ENCODE measurements at places on chromosomes 1 and 21.

GRCh38 chr1:226748306-226748705 is 9.2 kb upstream of the ITPKB start:
- DNase-seq = no peak

DNA sequence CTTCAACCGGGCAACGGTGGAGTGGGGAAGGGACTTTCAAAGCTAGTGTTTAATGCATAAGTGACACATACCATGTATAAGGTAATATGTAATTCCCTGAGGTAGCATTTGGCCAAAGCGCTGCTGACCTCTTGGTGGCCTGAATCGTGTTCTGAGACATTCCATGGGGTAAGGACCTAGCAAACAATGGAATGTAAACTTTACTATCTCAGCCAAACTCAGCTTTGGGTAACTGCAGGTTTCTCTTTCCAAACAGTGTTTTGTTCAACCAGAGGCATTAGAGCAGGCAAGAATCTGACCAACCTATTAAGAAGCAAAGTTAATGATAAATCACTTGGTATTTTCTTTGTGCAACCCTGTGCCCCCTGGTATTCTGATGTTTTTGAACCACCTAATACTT is 22.0 kb downstream of the TGFB2 start:
- no peak for DNase-seq

DNA sequence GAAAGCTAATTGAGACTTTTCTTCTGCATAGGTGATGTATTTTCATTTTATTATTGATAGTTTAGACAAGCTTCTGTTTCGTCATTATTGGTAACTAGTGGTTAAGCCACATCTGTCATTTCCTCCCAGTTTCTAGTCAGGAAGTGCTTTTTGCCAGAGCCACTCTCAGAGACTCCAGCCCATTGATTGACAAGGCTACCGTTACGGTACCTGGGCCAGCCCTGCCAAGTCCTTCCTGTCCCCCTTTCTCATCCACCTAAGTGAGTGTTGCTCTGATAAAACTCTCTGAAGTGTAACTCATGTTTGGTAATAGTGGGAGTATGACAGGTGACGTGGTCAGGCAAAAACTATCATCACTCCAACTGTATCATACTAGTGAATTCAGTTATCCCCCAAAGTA is 29.6 kb upstream of the AGL start:
- no peak for DNase-seq

- DNase-seq = no peak
Observed at GRCh38 chr1:211326140-211326527, 499 bp upstream of the TRAF5 start.

DNA sequence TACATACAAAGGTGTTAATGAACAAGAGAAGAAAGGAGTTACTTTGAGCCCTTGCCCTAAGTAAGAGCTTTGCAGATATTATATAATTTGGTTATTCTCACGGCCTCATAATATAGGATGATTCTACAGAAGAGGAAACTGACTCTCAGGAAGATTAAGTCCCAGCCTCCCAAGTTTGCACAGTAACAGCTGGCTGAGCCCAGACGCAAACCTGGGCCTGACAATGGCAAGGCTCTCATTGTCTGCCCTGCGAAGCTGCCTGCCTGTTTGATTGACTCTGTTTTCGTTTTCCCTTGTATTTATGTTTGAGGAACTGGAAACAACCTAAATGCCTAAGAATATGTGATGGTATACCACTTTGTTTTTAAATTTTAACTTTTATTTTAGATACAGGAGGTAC is 76.2 kb upstream of the PGBD5 start:
- DNase-seq = no peak

- peak; percentile 42 for DNase-seq
Observed at GRCh38 chr1:21229246-21230000, 52.7 kb upstream of the EIF4G3 start.

DNA sequence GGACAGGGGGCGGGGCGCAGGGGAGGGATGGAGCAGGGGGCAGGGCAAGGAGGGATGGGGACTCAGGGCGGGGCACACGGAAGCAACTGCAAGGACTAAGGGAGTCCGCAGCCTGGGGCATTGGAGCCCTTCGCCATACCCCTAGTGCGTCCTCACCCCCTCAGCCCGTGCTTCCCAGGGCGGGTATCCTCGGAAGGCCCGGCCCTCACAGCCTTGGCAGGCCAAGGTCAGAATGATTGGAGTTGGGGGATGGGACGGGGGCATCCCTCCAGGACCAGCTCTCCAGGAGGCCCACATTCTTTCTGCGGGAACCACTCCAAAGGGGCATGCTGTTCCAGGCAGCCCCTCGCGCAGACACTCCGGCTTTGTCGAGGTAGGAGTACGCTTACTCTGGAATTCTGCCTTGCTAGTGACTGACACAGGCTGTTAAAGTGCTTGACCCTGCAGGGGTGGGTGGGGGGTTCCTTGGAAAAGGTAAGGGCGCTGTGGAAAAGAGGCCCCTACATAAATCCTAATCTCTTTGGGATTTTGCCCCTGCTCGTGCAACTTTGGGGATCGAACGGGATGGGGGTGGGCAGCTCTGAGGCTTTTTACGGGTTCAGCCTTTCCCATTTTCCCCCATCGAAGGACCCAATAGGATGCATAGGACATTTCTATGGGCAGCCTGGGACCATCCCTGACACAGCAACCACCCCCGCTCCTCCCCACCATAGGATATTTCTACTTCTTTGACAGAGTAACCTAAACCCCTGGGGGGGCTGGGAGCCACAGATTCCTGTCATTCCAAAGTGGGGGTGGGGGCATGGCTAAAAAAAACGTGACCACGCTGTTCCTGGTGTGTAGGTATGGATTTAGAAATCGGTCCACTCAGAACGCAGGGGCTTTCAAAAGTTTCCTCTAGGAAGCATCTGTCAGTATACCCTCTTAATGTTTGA is 738 bp upstream of the TRIM11 start:
- DNase-seq = no peak

- no peak for DNase-seq
Observed at GRCh38 chr21:43782431-43783097, 6.5 kb upstream of the CSTB start.

DNA sequence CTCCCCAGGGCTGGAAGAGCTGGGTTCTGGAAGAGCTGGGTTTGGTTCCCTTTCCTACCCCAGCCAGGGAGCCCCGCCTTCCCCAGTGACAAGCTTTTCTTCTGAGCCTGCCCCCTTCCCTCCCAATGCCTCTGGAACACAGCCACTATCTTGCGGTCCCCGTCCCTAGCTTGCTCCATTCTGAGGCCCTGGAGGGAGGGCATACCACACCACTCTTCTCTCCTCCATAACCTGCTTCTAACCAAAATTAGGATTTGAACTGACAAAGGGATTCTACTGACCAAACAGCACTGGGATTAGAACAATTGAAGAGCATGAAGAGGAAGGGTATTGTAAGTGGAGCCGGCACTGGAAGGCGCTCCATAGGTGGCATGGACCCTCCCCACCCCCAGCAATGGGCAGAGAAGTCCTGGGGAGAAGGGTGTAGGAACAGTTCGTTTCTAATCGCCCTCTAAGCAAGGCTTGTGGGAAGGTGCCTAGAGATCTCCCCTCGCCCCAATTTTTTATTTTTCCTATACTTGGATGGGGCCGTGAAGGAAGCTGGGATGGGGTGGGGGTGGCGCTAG is 690 bp downstream of the C1orf216 start:
- peak; percentile 61 for DNase-seq

DNA sequence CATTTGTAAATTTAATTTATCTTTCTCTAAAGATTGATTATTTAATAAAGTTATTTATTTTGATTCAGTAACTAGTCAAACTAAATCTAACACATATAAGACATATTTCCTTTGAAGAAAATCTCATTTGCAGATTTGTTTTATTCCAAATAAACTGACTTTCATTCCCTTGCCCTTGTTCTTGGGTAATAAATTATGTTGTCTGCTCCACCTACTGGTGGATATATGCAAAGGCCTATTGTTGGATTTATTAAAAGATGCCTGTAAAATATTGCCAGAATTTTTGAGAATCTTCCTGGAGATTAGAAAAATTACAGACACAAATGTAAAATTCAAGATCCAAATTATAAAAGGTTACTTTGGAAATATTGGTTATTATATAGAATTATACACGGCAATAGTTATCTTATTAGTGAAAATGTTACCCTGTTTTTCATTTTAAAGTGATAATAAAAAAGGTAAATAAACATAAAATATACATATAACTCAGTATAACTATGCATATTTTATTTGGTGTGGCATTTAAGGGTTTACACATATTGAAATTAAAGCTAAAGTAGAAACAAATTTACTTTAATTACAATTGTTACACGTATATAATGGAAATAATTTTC is 116.1 kb downstream of the SPATA17 start:
- DNase-seq = peak; percentile 30

GRCh38 chr1:71737768-71738167 is 544.6 kb downstream of the NEGR1 start:
- no peak for DNase-seq

- no peak for DNase-seq
Observed at GRCh38 chr1:178048426-178048825, 45.5 kb upstream of the RASAL2 start.

DNA sequence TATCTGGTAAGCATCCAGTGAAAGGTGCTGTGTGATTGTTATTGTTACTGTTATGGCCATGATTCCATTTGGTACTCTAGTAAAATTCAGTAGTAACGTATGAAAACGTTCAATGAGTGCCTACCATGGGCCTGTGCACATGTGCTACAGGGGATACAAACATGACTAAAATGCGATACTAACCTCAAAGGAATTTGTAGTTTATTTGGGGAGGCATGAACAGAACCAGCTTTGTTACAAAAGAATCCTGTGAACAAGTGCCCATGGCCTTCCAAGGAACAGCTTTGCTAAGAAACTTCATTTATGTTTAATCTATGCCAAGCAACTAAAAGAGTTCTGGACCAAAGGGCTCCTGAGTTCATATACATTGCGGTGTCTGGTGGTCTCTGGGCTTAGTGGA is 28.7 kb downstream of the PTGFR start:
- peak; percentile 13 for DNase-seq

DNA sequence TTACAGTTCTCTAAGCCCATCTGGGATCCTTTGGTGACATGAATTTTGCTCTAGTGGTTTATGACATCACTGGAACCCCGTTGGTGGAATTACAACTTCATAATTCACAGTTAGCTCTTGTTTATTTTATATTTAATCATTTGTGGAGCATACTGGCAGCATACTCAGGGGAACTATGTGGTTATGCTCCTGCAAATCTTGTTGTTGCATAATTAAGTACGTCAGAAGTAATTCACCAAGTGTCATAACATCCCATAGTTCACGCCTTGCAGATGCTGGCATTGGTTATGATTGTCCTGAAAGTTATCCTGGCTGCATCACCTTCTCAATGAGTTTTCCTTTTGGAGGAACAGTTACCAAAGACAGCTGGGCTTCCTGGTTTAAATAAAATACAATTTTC is 16.5 kb downstream of the PRRX1 start:
- no peak for DNase-seq

- DNase-seq = no peak
Observed at GRCh38 chr1:78333502-78333901, 157.3 kb upstream of the PTGFR start.

DNA sequence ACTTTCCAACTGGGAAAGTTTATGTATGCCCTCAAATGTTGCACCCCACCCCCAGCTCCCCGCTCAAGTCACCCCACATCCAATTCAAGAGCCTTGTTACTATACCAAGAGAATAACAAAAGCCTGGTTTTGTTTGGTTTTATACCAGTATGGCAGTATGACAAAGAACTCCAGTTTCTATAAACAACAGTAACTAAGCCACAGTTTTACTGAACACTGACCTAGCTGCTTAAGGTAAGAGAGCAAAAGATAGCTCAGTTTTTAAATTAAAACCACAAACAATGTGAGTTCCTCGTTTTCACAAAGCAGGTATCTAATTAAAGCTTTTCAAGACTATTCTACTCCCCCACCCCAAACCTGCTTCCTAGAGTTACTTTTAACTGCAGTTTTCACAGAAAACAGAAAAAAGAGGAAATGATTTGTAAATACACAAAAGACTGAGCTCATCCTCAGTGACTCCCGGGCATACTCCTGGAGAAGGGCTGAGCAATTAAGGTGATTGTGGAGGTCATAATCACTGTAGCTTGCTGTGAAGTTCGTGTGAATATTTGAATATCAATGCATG is 59.3 kb upstream of the LHX8 start:
- DNase-seq = no peak

GRCh38 chr1:218592688-218593087 is 247.6 kb downstream of the TGFB2 start:
- DNase-seq = peak; percentile 30

DNA sequence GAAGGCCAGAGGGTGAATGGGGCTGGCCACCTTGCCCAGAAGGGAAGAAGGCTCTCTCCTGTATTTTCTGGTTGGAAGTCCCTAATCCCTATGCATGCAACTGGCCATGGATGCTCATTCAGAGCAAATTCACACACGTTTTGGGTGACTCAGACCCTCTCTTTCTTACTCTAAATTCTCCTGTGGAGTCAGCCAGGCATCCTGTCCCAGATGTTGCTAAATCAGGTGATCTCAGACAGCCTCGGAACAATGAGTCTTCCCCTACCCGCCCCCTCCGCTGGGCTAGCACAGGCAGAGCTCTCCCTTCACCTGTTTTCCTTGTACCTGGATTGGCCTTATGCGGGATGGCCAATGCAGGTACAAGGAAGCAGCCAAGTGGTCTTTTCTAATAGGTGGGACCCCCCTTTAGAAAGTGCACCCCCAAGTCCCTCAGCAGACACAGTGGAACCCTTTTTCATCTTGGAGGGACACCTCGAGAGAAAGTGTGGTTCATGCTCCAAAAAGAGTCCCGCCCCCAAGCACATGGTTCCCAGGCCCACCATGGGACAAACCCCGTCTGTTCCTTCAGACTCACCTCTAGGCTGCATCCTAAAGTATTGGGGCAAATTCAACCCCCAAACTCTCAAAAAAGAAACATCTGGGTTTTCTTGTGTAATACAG is 8.6 kb downstream of the S100A6 start:
- peak; percentile 59 for DNase-seq

DNA sequence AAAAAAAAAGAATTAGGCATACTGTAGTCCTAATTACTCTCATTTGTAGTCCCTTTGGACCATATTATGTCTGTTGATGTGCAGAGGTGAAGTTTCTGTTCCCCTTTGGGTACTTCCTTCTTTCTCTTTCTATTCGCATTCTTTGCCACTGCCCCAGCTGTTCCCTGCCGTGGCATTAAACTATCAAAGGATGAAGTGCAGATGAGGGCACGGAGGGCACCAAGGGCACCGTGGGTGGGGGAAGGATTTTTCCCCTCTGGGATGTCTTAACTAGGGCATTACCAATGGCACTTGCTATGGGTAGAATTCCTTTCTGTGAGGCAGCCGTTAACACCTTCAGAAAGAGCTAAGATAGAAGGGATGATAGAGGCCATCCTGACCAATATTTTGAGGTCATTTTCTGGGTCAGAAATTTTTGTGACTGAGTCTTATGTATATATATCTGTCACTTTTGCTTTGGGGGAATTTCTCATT is 4.9 kb upstream of the MAPKAPK2 start:
- DNase-seq = no peak
